ENCODE measurements at places on chromosomes 1 and 21.
A peak's percentile ranks its signal among the peaks of the same experiment; 100 is the strongest.

DNA sequence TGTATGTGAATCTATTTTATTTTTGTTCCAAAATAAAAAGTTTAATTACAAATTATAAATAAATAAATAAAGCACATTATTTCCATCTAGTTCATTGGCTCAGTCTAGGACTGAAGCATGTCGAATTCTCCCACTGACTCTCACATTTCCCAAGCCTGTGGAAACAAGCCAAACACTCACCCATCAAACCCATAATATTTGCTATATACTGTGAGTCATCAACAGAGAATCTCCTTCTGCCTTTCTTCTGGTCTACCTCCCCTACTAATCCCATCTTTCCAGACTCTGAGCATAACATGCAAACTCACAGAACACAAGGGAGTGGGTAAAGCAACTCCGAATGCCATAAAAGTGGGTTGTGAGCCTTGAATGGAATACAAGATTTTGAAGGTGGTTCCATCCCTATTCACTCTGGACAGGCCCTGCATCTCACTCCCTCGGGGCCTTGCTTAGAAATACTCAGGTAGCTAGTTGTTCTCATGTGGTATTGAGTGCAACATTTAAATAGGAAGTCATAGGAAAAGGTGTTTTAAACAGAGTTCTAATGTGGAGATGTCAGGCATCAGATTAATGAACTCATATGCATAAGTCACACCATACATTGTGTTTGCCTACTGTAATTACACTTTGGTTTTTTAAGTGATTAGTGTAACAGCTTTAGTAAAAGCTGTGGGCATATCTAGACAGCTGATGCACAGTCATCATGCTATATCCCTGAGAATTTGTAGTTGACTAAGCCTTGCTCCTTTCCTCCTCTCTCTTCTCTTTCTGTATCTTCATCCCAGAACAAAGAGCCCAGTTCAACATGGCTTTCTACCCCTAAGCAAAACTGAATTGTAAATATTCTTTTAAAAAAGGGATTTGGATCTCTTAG, 47.0 kb downstream of the F5 start:
- no peak for DNase-seq

DNA sequence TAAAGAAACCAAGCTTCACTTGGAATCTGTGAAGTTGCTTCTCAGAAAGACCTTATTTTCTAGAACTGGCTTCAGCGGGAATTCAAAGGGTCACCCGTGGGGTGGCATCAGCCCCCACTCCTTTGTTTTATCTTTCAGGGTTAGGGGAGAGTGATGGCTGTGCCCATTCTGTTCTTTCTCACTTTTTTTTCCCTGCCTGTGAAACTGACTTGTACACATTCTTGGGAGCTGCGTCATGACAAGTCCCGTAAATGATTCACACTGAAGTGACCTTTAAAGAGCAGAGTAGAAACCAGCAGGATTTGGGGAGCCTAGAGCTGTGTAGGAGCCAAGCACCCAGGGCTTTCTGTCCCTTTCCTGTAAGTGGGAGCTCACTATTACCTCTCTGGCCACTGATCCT, 43.8 kb downstream of the SLC44A3 start:
- no peak for DNase-seq

DNA sequence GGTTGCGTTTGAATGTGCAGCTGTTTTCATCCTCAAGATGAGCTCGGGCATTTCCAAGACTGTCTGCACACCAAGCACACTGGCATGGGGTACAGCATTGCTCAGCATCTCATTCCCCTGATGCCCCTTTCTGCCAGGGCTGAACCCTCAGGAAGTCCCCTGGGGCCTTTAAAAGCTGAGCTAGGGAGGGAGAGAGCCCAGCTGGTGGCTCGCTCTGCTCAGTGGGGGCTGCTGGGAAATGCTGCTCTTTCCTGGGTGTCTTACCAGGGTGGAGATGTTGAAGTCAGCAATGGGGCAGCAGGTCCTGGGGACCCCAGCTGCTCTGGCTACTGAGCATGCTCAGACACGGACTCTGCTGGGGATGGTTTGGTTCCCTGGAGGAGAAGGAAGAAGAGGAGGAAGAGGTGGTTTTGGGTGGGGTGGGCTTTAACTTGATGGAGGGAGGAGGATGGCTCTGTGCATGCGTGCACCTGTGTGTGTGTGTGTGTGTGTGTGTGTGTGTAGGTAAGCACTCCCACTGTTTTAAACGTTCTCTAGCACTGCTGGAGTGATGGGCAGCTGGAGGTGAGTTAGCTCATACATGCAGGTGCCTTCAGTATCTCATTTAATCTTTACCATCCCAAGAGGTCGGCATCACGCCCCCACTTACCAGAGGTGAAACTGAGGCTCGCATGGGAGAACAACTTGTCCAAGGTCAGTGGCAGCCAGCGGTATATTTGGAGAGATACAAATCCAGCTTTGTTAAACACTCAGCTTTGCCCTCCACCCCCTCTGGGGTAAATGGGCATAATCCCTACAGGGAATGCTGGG, 40.9 kb downstream of the ACTL8 start:
- no peak for DNase-seq

DNA sequence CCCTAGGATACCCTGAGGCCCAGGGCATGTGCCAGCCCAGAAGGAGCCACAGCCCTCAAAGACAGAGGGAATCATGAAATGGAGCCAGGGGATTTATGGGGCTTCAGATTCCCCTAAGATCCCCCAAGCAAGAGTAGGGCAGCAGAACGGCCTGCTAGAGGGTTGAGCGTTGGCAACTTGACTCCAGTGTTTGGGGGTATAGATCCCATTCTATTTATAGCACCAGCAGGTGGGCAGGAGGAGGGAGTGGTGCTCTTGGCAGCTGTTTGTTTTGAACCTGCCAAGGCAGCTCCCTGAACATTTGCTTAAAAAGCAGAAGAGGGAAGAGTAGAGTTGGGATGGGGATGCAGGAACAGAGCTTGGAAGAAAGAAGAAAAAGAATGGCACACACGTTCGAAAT, 33.7 kb downstream of the GLUL start:
- DNase-seq, result no peak

GRCh38 chr1:151993084-151993733, 450 bp downstream of the S100A10 start:
- DNase-seq, result peak; percentile 49

All from CD4-positive, alpha-beta T cell treated with Interferon gamma for 1 hour (primary cell).